ENCODE measurements at places on chromosomes 2 and 18.

- DNase-seq = peak; percentile 58
Observed at GRCh38 chr2:112712903-112713584, 7.8 kb upstream of the NT5DC4 start.

DNA sequence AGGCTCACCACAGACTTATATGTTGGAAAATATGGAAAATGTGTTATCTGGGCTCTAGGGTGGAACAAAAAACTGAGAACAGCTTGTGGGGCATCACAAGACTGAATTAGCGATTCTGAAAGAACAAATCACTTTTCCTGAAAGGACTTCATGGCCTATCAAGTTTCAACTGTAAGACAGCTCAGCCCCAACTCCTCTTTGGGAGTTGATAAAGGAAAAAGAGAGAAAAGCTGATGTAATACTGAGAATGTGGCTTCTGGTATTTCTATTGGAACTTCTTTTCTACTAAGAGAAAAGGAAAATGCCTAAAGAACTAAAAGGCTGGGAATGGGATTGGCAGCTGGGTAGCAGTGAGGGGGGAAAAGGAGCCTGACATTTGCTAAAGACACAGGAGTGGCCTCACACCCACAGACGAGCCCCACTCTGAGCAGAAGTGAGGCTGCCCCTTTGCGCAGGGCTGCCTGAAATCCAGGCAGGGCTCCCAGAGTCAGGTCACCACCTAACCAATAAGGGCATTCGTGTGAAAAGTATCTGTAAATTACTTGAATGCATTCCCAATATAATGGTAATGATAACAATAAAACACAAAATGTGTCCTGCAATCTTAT lies 75.6 kb downstream of the LRP2 start:
- DNase-seq = no peak

DNA sequence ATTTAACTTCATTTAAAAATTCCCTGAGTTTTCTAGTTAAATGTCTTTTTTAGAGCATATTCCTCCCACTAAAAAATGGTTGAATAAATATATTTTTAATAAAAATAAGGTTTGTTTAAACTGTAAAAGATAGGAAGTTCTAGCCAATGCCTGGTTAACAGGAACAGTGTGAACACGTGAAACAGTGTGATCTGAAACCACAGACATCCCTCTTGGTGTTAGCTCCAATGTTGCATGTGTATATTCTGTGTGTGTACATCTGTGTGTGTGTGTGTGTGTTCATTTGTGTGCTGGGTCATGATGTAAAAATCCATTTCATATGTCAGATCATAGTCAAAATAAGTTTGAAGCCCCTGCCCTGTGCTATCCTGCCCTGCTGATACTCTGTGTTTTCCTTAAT lies 6.1 kb upstream of the SOX11 start:
- DNase-seq = no peak

DNA sequence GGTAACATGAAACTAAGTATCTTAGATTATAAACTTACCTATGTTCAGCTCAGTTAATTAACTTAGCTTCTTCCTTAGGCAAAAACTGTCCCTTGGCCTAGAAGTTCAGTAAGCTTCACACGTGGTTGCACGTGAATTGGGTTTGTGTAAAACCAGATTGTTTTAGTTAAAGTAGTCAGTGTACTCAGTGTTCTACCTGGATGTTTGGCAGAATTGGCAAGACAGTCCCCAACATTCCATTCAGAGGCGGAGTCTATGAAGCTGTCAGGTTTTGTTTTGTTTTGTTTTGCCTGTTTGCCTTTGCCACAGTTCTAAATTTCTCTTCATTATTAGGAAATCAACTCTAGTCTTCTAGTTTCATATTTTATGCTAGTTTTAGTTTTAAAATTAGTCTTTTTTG lies 105.3 kb upstream of the ZEB2 start:
- no peak for DNase-seq

DNA sequence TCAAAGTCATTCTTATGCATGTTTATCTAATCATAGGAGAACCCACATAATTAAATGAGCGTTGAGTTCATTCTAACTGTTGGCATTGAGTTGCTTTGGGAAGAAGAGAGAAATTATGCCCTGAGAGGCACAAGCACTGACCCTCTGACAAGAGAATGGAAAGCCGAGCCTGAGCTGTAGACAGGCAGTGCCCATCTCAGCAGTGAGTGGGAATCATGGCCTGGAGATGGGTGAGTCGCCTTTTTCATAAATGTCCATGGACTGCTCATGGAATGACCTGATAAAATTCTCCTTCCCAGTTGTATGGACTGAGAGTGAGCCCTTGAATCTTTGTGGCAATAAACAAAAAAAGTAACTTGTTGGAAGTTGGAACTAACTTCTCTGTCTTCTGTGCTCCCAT lies 21.4 kb upstream of the MYO3B start:
- DNase-seq = no peak
